ENCODE measurements at places on chromosomes 7 and 10. TPM values are rescaled to one million over a fixed set of nuclear protein-coding genes. Genes with fewer than 3 reads are reported as not detected.

Gene PPP1R17
- not detected for total RNA-seq

Gene PUS7
- total RNA-seq, result 31.5 TPM

- DNase-seq, result peak; percentile 78
Measured at GRCh38 chr7:36686499-36686898, 37.8 kb downstream of the AOAH start.

- no peak for DNase-seq
Measured at GRCh38 chr10:113550365-113550764, 2.5 kb upstream of the HABP2 start.

DNA sequence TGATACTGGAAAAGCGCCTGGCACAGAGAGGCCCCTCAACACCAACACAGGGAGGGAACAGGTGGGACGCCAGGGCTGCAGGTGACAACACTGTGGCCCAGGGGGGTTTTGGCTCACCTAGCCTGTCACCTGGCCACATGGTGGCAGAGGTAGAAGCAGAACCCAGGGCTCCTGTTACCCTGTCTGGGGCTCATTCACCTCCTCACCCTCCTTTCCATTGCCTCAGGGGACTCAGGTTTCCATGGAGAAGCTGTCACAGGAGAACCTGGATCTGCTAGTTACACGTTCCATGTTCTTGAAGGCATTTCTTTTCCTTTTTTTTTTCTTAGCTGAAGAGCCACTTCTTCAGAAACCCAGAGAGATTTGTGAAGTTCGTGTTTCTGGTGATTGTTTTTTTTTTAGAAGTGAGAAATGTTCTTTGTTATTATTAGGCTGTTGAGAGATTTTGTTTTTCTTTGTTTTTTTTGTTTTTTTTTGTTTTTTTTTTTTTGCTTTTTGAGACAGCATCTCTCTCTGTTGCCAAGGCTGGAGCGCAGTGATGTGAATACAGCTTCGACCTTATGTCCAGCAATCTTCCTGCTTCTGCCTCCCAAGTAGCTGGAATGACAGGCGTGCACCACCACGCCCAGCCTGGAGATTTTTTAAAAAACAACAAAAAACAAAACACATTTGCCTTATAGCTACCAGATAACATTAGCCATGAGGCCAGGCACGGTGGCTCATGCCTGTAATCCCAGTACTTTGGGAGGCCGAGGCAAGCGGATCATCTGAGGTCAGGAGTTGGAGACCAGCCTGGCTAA, 16.0 kb downstream of the DENND2A start:
- no peak for DNase-seq
